ENCODE measurements at places on chromosomes 4 and X.

- no peak for DNase-seq
Observed at GRCh38 chrX:104253567-104254441, 929 bp downstream of the ESX1 start.

- DNase-seq, result no peak
Observed at GRCh38 chrX:7109049-7109531, 38.4 kb upstream of the STS start.

DNA sequence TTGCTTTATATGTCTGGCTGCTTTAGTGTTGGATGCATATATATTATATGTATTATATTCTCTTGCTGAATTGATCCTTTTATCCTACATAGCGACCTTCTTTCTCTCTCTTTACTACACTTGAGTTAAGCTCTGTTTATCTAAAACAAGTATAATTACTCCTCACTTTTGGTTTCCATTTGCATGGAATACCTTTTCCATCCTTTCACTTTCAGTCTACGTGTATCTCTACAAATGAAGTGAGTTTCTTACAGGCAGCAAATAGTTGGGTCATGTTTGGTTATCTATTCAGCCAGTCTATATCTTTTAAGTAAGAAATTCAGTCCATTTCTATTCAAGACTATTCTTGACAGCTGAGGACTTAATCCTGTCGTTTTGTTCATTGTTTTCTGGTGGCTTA, 167.5 kb upstream of the USP38 start:
- DNase-seq, result no peak

GRCh38 chr4:155248002-155248896, 39.8 kb downstream of the NPY2R start:
- DNase-seq, result no peak

GRCh38 chrX:3651277-3651676, 62.2 kb downstream of the PRKX start:
- DNase-seq, result peak; percentile 17

Data from Kasumi-1 (cell line).